ENCODE measurements at places on chromosomes 12 and 14.

DNA sequence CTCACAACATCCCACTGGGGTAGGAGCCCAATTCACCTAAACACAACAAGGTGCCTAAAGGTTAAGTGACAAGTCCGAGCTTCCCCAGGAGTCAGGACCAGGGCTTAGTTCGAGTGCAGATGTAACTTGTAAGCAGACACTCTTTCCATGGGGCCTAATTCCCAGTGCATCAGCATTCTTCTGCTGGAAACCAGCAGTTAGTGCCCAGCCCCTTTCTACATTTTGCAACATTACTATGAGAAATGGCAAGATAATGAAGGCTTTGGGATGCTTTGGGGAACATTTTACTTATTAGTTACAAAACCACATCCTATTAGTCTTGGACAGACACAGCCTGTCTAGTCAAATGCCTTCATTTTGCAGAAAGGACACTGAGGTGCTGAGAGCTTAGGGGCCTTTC, 179.8 kb downstream of the CALM1 start:
- DNase-seq, result no peak

DNA sequence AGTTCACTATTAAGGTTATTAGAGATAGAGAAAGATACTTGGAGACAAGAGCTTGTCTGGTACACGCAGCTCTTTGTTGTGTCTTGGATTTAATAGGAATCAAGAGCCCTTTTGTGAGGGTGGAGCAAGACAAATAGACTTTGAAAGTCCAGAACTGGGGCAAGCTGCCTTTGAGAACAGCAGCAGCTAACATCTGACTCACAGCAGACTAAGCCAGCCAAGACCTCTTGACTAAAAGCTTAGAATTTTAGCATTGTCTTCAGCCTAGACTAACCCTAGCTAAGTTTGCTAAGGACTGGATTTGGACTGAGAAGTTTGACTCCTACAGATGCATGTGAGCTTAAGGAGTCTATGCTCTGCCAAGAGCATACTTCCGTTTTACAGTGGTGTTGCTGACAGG, 201.9 kb upstream of the RBM19 start:
- DNase-seq, result no peak

DNA sequence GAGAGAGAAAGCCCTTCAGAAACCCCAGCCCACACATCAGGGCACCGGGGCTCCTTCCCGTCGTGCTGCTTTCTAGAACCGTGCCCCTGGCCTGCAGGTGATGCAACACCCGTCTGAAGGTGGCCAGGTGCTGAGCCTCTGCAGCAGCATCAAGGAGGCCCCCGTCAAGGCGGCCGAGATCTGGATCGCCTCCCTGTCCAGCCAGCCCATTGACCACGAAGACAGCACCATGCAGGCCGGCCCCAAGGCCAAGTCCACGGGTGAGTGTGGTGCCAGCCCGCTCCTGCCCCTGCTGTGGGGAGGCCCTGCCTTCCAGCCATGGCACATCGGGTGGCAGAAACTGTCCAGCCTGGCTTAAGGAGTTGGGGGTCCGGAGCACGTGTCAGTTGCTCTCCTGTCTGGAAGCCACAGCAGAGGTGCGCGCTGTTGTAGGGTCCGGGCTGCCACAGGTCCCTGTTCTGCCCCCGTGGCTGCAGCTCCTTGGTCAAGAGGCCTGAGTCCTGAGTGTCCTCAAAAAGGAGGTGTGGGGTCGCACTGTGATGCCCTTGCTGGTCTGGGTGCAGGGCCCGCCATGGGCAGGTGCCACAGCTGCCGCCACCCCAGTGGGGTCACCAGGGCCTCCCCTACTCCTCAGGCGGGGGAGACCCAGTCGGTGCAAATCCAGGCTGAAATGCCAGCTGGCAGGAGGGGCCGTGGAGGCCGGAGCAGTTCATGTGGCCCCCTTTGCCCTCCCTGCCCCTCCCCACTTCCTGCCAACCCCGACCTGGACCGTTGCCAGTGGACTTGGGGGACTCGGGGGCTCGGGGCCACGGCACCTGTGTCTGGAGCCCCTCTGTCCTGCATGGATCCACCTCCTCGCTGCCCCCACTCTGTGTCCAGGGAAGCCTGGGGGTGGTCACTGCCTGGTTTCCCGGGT, 31.0 kb upstream of the TEX22 start:
- no peak for DNase-seq

GRCh38 chr12:104486943-104487819, 30.4 kb downstream of the CHST11 start:
- DNase-seq, result no peak

- no peak for DNase-seq
Measured at GRCh38 chr12:57630891-57631433, 2.0 kb downstream of the B4GALNT1 start.

All from mesothelial cell of epicardium (in vitro differentiated cells).